Chondrocyte (in vitro differentiated cells): ENCODE measurements at places on chromosomes 2 and 18. TPM values are rescaled to one million over a fixed set of nuclear protein-coding genes. Genes with fewer than 3 reads are reported as not detected.

DNA sequence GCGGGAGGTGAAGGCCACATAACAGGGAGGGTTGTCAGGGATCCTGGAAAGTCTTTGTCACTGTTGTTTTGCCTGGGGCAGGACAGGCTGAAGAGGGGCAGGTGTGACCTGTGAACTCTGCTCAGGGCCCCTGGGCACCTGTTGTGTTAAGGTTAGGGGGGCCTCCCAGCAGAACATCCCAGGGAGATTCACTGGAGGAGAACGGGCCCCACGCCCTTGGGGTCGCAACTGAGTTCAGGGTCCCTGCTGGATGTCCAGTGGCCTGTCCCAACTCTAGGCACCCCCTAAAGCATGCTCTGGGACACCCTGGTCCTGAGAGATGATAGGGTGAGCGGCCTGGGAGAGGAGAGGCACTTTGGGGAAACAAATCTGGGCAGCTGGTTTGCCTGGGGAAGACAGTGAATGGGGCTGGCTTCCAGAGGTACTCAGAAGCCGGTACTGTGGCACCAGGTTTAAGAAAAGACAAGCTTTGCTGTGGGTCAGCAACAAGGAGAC lies 22.9 kb downstream of the GPR35 start:
- no peak overlapping the region for H3K27ac ChIP-seq
- no peak overlapping the region for H3K4me3 ChIP-seq
- H3K27me3 ChIP-seq, result peaks cover 66% of the 10 kb centered on the region

PROM2 gene
- total RNA-seq, result 1.5 to 1.7 TPM (median 1.7 TPM) in 3 replicates

DNA sequence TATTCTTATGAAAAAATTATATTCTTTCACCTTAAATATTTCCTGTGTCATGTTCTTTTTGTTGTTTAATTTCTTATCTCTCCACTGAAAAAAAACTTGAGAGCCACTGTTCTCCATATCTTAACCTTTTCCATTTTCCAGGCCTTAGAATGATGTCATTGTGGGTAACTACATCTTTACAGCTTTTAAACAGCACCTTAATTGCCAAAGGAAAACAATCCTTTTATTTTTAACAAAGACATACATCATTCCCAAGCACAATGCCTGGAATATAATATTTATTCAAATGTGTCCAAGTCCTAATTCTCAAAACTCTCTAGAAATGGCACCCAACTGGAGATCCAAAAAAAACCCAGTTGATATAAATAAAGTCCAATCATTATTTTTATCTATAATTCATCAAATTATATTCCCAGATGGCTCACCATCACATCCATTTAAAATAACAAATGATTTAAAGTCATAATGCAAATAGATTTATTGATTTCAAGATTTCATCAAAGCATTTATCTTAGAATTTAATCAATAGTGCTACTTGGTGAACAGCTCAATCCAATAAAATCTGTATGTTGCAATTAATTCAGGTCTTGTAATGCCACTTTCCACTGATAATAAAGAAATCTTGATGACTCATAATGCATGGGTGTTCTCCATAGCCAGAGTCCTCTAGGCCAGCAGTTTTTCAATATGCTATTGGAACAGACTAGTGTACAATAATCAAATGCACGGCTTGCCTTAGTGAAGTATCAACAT lies 107.1 kb upstream of the MAPRE2 start:
- H3K4me1 ChIP-seq, result peaks cover 6% of the 10 kb centered on the region
- no peak overlapping the region for H3K4me3 ChIP-seq
- H3K36me3 ChIP-seq, result no peaks in the 10 kb centered on the region
- no peak for DNase-seq

DNA sequence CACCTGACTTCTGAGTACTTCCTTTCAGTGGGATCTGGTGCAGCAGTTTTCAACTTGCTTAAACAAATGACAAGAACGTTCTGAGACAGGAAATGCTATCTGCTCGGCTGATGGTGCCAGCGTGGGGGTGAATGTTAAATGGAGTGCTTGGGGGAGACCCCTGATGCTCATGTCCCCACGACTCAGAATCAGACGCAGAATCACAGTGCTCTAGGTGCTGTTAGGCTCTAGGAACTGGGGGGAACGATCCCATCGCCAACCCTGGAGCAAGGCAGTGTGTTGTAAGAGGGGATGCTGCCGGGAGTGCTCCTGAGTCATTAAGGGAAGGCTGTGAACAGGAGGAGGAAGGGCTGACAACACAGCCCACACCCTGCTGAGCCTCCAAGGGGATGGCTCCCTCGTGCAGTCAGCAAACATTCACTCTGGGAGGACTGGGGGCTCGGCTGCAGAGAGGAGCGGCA lies 34.1 kb upstream of the KCNF1 start:
- H3K27ac ChIP-seq, result no peak overlapping the region
- no peaks in the 10 kb centered on the region for H3K4me1 ChIP-seq
- no peaks in the 10 kb centered on the region for H3K36me3 ChIP-seq
- no peaks in the 10 kb centered on the region for H3K27me3 ChIP-seq

GRCh38 chr2:72544554-72544953 lies 281.3 kb downstream of the EXOC6B start:
- no peak overlapping the region for H3K4me3 ChIP-seq
- no peak for DNase-seq
- H3K36me3 ChIP-seq, result no peaks in the 10 kb centered on the region
- no peaks in the 10 kb centered on the region for H3K27me3 ChIP-seq

CYS1 gene
- 4.9 to 7.0 TPM (median 5.4 TPM) in 3 replicates for total RNA-seq

DNA sequence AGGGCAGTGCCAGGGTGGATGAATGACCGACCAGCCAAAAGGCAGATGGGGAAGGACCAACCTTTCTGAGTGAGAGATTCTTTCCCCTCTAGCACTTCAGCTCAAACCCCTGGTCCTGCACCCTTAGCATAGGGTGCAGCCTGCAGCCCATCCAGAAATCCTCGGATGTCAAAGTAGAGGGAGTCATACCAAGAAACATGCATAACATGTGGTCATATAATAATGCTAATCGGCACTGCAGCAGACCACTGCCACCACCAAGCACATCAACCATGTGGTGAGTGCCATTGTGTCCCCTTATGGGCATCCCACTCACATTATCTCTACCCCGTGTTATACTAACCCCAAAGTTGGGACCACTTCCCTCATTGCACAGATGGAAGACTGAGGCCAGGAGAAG lies 17.7 kb downstream of the ATOH8 start:
- peaks cover 6% of the 10 kb centered on the region for H3K27me3 ChIP-seq
- peak overlapping the region; percentile 80 for H3K27ac ChIP-seq
- no peaks in the 10 kb centered on the region for H3K36me3 ChIP-seq
- no peak for DNase-seq

- H3K4me1 ChIP-seq, result no peaks in the 10 kb centered on the region
- no peak for DNase-seq
- H3K4me3 ChIP-seq, result no peak overlapping the region
- no peak overlapping the region for H3K27ac ChIP-seq
These were observed 128.2 kb upstream of the CXCR4 start for GRCh38 chr2:136246086-136246669.

- peak overlapping the region; percentile 91 for H3K4me3 ChIP-seq
- peaks cover 37% of the 10 kb centered on the region for H3K4me1 ChIP-seq
- DNase-seq, result no peak
- peak overlapping the region; percentile 91 for H3K27ac ChIP-seq
- no peaks in the 10 kb centered on the region for H3K36me3 ChIP-seq
- H3K27me3 ChIP-seq, result no peaks in the 10 kb centered on the region
These were observed 732 bp upstream of the ANXA4 start for GRCh38 chr2:69741229-69741574.

DNA sequence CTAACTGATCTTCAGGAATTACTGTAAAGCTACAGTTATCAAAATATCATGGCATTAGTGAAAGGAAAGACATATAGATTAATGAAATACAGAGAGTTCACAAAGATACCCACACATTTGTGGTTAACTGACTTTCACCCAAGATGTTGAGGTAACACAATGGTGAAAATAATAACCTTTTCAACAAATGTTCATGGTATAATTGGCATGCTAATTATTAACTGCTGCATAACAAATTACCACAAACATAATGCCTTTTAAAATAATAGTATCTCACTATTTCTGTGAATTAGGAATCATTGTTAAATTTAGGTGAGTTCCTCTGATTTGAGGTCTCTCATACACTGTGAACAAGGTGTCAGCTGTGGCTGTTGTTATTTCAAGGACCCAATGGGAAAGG lies 1493.1 kb upstream of the ACVR2A start:
- H3K4me1 ChIP-seq, result no peaks in the 10 kb centered on the region
- H3K4me3 ChIP-seq, result no peak overlapping the region
- H3K27me3 ChIP-seq, result no peaks in the 10 kb centered on the region
- no peaks in the 10 kb centered on the region for H3K36me3 ChIP-seq
- no peak for DNase-seq

RAB3GAP1 gene
- total RNA-seq, result 47.2 to 50.4 TPM (median 48.7 TPM) in 3 replicates

DNA sequence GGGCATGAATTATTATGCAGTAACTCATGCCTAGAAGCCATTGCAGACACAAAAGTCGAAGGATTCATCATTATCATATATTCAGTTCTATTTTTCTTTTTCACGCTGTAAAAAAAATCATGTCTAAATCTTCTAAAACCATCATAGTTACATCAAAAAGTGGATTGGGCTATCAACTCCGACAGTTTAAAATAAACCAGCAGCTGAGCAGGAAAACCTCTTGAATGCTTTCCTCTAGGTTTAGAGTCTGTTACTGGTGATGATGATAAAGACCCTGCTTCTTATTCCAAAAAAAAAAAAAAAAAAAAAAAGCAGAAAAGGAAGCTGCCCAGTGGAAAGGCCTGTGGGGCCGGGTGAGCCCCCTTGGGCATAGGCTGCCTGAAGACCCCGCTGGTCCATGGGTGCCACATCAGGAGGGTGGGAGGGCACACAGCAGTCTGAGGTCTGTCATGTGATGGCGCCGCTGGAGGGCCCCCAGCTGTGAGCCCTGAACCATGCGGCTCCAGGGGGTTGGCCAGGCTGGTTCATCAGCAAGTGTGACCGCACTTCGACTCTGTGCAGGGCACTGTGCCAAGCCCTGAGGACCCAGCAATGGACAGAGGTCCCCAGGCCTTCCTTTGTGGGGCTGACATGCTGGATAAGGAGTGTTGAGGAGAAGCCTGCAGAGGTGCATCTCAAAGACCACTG lies 199.6 kb downstream of the EIPR1 start:
- H3K4me1 ChIP-seq, result no peaks in the 10 kb centered on the region
- no peak overlapping the region for H3K4me3 ChIP-seq
- no peaks in the 10 kb centered on the region for H3K27me3 ChIP-seq
- peaks cover 2% of the 10 kb centered on the region for H3K36me3 ChIP-seq
- H3K27ac ChIP-seq, result no peak overlapping the region
- DNase-seq, result no peak

MBP gene
- 8.3 to 15.9 TPM (median 14.0 TPM) in 3 replicates for total RNA-seq

DNA sequence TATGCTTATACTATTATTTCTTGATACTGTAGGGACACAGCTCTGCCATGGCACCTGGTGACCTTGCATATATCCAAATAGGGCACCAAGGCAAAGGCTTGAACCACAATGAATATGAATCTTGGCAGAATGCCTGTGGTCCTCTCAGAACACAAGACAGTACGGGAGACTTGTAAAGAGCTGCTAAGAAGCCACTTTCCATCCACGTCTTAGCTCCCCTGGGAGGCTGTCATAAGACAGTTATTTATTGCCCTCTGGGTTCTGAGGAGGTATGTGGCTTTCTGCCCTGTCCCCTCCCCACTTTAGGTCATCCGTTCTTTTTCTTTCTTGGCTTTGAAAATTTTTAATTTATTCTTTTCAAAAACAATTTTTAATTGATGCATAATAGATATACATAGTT lies 29.8 kb upstream of the MRPL33 start:
- H3K36me3 ChIP-seq, result peaks cover 6% of the 10 kb centered on the region
- no peak overlapping the region for H3K4me3 ChIP-seq
- DNase-seq, result no peak
- H3K27ac ChIP-seq, result no peak overlapping the region
- no peaks in the 10 kb centered on the region for H3K27me3 ChIP-seq
- H3K4me1 ChIP-seq, result no peaks in the 10 kb centered on the region
